Osteoblast (primary cell): ENCODE measurements at places on chromosomes 5 and 9. TPM values are rescaled to one million over a fixed set of nuclear protein-coding genes. Genes with fewer than 3 reads are reported as not detected.
A peak's percentile ranks its signal among the peaks of the same experiment; 100 is the strongest.

The GLDC gene
- 0.72 and 2.4 TPM in 2 replicates for total RNA-seq

The SLC25A2 gene
- 0.36 and 0.59 TPM in 2 replicates for total RNA-seq

The RIOK2 gene
- total RNA-seq, result 29.7 and 32.1 TPM in 2 replicates

The SMIM33 gene
- total RNA-seq, result not detected in 2 replicates

GRCh38 chr5:150397782-150398721 is 14.7 kb downstream of the CD74 start:
- peak; percentile 25 for DNase-seq

The GOLGA2 gene
- 121 and 137 TPM in 2 replicates for total RNA-seq
